ENCODE measurements at places on chromosomes 2 and 18.

GRCh38 chr18:63586966-63587365, at the start of gene SERPINB13:
TSS of gene SERPINB13 (plus strand) at chr18:63587343. CDS start at chr18:63588668, 1,325 bp downstream.
- DNase-seq, result no peak

DNA sequence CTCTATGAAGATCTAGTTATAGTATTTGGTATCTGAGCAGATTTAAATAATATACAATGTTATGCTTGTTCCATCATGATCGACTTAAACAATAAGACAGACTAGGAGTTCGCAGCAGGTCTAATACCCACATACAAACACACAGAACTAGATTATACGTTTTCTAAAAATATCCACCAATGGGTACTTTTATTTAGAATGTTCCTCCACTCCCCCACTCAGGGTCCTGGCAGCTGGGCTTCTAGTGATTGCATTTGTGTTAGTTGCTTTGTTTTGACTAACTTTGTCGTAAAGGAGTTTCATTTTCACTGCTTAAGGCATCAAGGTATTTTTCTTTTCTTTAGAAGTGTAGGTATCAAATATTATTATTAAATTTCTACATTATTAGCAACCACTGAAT, 91.4 kb downstream of the RPRM start:
- no peak for DNase-seq

DNA sequence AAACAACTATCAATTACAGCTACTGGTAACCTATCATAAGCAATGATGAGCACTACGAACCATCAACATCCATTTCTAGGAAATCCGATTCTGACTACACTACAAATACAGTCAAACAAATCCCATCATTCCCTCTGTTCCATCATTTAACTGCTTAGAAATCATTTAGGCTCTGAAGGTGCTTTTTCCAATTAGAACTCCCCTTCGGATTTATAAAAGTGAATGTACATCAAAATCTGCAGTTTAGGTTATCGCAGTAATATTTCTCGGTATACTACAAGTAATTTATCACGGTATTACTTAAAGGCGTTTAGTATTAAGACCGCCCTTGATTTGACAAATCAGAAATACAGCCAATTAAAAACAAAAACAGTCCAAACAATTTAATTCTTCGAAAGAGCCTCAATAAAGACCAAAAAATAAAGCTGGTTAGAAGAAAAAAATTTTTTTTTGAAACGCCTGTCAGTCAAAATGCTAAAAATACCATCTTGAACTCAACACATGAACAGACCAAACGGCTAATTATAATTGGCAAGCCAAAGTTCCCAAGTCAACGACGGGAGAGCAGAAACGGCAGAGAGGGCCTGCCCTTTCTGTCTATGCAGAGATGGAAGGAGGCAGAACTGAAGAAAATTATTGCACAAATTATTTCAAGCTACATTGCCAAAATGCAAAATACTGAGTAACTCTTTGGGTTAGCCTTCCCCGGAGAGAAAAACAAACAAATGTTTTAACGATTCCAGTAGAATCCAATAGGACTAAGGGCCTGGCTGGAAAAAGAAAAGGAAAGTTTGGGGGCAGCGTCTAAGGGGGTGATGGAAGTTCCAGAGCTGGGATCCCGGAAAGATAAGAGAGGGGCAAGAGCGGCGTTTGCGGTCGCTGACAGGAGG, 1.2 kb downstream of the VPS54 start:
- peak; percentile 34 for DNase-seq

GRCh38 chr2:142588269-142588668, 289.2 kb upstream of the KYNU start:
- DNase-seq, result no peak
